Activated T-helper 17 cell treated with anti-CD3 and anti-CD28 coated beads, Interleukin-2, amount 50 U/mL, for 72 hours (primary cell): ENCODE measurements at places on chromosomes 13 and 19. TPM values are rescaled to one million over a fixed set of nuclear protein-coding genes. Genes with fewer than 3 reads are reported as not detected.
A peak's percentile ranks its signal among the peaks of the same experiment; 100 is the strongest.

DNA sequence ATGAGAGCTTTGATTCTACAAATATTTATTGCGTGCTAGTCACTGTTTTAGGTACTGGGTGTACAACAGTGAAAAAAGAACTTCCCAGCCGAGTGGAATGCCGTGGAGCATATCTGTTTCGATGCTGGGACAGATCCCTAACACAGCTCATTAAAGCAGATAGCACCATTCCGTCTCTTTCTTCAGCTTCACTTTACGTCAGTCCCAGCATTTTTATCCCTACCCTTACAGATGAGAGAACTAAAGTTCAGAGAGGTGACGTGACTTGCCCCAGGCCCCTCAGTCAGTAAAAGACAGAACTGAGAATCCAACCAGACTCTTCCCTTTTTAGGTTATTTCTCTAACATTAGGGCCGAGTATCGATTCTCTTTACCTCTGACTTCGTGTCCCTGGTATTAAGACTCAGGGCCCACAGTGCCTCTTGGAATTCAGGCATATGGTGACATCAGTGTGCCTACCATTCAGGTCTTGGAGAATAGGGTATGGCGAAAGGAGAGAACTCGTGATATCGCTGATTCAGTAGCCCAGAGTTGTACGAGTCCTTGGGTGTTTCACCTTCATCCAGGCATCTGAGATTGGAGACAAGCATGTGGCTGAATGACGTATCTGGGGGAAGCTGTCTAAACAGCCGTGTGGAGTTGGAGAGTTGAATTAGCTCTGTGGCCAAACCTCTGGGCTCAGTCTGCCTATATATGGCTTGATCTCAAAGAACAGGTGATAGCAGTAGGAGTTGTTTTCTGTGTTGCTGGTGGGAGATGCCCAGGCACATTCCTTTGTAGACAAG is 27.1 kb downstream of the ACTN4 start:
- ATAC-seq = no peak

GRCh38 chr13:23796551-23796950 is 92.6 kb downstream of the MIPEP start:
- ATAC-seq = no peak

DNA sequence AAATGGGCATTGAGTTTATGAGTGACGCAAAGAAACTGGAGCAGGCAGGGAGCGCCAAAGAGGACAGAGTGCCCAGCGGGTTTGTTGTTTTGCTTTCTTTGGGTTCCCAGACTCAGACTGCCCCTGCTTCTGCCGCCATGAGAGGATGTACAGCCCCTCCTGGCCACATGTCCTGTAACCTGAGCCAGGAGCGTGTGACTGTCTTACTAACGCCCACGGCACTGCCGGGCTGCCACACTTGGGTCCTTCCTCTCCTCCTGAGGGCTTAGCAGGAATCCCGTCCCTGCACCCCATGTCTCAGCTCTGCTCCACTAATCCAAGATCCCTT is 80.5 kb downstream of the GPR12 start:
- no peak for ATAC-seq

GRCh38 chr13:95176611-95177259 is 124.5 kb downstream of the ABCC4 start:
- peak; percentile 79 for ATAC-seq

DNA sequence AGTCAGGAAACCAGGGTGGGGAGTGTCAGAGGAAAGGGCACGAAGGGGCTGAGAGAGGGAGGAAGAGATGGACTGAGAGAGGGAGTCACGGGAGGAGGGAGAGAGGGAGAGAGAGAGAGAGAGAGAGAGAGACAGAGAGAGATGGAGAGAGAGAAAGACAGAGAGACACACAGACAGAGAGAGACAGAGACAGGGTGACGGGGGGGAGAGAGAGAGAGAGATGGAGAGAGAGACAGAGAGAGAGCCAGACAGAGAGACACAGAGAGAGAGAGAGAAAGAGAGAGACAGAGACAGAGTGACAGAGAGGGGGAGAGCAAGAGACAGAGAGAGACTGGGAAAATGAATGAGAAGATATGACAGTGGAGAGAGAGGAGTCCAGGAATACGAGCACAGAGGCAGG is 494 bp upstream of the KLK14 start:
- ATAC-seq = no peak

- ATAC-seq = peak; percentile 37
Observed at GRCh38 chr19:46718157-46718933, 1.4 kb upstream of the PRKD2 start.

GRCh38 chr13:31798189-31798588 is 58.9 kb downstream of the RXFP2 start:
- ATAC-seq = no peak

DNA sequence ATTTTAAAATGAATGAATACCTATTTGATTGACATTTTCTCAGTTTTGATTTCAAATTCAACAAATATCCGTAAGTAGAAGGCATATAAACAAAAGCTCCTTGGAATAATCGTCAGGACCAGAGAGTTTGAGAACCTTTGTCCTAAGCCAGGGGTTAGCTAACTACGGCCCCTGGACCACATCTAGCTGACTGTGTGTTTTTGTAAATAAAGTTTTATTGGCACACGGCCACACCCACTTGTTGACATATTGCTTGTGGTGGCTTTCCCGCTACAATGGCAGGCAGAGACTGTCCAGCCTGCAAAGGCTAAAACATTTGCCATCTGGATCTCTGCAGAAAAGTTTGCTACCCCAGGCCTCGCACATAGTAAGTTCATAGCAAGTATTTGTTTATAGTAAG is 83.4 kb downstream of the GNG7 start:
- no peak for ATAC-seq

GRCh38 chr13:99297331-99297730 is 9.9 kb downstream of the GPR183 start:
- peak; percentile 30 for ATAC-seq

GRCh38 chr13:32895296-32895695 is 120.9 kb upstream of the KL start:
- ATAC-seq = no peak

- no peak for ATAC-seq
Observed at GRCh38 chr19:13016245-13016627, 21.0 kb downstream of the NFIX start.

- ATAC-seq = no peak
Observed at GRCh38 chr13:96822895-96823294, 171.4 kb downstream of the OXGR1 start.

DNA sequence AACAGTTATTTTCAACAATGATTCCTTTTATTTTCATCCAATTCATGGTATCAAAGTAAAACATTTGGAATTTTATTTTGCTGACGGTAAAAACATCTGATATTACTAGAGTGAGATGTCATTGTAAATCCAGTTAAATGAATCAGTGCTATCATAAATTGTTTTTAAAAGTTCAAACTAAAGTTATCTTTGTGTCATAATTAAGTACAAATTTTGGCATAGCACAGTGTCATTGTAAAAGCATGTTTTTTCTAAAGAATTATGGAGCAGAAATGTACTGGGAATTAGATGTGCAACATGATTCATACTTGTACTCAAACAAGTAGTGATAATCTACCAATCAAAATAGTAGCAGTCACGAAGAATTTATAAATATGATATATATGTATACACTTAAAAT is 92.8 kb downstream of the FAM216B start:
- ATAC-seq = no peak

DNA sequence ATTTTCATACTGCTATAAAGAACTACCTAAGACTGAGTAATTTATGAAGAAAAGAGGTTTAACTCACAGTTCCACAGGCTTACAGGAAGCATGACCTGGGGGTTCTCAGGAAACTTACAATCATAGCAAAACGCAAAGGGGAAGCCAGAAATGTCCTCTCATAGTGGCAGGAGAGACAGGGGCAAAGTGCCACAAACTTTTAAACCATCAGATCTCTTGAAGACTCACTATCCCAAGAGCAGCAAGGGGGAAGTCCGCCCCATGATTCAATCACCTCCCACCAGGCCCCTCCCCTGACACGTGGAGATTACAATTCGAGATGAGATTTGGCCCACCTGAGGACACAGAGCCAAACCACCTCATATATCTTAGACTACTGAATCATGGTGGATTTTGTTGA is 198.7 kb downstream of the KCTD12 start:
- no peak for ATAC-seq

DNA sequence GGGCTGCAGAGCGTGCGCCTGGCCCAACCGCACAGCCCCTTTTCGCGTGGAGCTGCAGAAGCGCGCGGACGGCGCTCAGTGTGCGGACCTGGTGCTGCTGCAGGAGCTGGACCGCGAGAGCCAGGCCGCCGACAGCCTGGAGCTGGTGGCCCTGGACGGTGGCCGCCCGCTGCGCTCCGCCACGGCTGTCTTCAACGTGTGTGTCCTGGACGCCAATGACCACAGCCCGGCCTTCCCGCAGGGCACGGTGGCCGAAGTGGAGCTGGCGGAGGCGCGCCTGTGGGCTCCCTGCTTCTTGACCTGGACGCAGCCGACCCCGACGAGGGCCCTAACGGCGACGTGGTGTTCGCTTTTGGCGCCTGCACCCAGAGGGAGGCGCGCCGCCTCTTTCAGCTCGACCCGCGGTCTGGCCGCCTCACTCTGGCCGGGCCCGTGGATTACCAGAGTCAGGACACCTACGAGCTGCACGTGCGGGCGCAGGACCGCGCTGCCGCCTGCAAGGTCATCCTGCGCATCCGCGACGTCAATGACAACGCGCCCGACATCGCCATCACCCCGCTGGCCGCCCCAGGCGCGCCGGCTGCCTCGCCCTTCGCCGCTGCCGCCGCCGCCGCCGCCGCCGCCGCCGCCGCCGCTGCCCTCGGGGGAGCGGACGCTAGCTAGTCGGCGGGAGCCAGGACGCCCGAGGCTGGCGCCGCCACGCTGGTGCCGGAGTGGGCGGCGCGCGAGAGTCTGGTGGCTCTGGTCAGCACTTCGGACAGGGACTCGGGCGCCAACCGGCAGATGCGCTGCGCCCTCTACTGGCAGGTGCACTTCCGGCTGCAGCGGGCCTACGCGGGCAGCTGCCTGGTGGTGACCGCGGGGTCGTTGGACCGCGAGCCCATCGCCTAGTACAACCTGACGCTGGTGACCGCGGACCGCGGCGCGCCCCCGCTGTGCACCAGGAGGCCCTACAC is 172.2 kb downstream of the OLFM4 start:
- ATAC-seq = no peak

GRCh38 chr19:50835785-50836542 is 2.6 kb upstream of the KLK15 start:
- ATAC-seq = peak; percentile 97

DNA sequence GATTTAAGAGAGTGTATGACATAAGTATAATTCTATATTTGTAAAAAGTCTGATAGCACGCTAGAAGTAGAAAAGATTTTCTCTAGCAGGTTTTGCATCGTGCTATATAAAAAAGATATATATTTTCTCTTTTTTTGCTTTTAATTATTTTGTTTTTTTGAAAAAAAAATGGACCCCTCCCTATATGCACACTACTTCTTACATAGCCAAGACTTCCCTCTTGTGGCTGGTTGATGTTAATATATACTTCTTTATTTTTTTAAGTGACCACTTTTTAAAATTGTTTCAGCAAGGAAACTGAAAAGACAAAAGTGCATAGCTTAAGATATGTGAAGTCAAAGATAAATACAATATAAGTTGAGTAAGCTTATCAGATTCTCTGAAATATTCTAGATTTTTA is 1202.8 kb downstream of the DIAPH3 start:
- no peak for ATAC-seq

- no peak for ATAC-seq
Observed at GRCh38 chr19:50546527-50547221, 21.6 kb downstream of the LRRC4B start.

- no peak for ATAC-seq
Observed at GRCh38 chr19:2982983-2983350, 5.6 kb downstream of the TLE6 start.

GRCh38 chr13:40539576-40540327 is 126.7 kb downstream of the FOXO1 start:
- ATAC-seq = no peak

DNA sequence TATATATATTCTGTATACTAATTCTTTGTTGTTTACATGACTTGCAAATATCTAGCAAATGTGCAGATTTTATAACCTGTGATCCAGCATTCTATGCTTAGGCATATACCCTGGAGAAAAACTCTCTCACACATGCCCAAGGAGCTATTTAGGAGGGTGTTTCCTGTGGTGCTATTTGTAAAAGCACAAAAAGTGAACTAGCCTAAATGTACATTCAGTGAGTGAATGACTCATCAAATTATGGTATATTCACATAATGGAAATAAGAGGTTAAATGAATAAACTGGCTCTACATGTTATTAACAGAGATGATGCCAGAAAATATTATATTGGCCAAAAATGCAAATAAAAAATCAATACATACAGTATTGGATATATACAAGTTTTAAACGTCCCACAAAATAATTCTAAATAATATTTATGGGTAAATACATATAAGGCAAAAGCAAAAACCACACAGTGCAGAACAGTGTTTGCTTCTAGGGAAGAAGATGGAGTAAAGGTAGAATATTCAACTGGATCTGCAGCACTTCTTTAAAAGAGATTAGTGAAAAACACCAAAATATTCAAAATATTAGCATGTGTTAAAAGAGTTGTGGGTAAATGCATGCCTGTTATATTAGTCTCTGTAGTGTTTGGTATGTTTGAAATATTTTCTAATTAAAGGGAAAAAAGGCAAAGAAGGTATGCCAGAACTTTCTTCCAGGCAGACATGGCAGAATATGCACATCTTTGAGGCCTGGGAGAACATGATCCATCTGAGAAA is 344.7 kb downstream of the KLF5 start:
- ATAC-seq = no peak

GRCh38 chr13:91661692-91662490 is 263.5 kb downstream of the GPC5 start:
- ATAC-seq = no peak

- peak; percentile 72 for ATAC-seq
Observed at GRCh38 chr19:18290302-18291018, 9.0 kb upstream of the JUND start.

GRCh38 chr19:11016631-11017030 is 55.8 kb downstream of the SMARCA4 start:
- no peak for ATAC-seq

DNA sequence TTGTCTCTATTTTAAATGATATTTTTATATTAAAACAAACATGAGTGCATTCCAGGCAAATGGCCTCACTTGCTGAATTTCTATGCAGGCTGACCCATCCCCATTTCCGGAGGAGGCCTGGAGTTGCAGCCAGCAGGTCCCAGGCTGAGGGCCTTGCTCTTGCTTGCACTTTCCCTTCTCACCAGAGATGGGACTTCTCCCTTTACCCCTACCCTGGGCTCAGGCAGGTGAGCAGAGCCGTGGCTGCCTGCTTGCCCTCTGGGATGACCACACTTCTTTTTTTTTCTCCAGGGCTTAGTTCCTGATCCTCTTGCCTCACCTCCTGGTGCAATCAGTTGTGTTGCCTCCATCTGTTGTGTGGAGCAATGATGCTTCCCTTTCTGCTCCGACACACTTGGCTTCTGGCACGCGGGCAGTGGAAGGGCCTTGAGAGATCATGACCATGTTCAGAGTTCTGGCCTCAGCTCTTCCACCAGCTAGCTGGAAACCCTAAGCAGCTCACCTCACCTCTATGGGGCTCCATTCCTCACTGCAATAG is 11.1 kb upstream of the OLFM4 start:
- no peak for ATAC-seq

GRCh38 chr13:99009987-99010551 is 32.2 kb upstream of the DOCK9 start:
- ATAC-seq = no peak

GRCh38 chr19:5536337-5536894 is 31.3 kb downstream of the TINCR start:
- no peak for ATAC-seq

PROZ gene
- total RNA-seq = 4.3 TPM

DENND1C gene
- total RNA-seq = 73.2 TPM

IGFL3 gene
- total RNA-seq = not detected

ZNF154 gene
- total RNA-seq = 0.35 TPM

OSCAR gene
- total RNA-seq = 0.58 TPM

BEST2 gene
- total RNA-seq = not detected

RGL3 gene
- total RNA-seq = not detected

HSH2D gene
- 32.7 TPM for total RNA-seq

ERICH4 gene
- not detected for total RNA-seq

FOSB gene
- 20.7 TPM for total RNA-seq

NLRP4 gene
- total RNA-seq = not detected
